ENCODE measurements at places on chromosomes 2 and 18. TPM values are rescaled to one million over a fixed set of nuclear protein-coding genes. Genes with fewer than 3 reads are reported as not detected.

The RBKS gene
- 2.3 TPM for total RNA-seq

The IL36G gene
- total RNA-seq, result not detected

The REG3G gene
- not detected for total RNA-seq

GRCh38 chr18:35334821-35335220 is 9.4 kb downstream of the ZNF24 start:
- DNase-seq, result no peak

DNA sequence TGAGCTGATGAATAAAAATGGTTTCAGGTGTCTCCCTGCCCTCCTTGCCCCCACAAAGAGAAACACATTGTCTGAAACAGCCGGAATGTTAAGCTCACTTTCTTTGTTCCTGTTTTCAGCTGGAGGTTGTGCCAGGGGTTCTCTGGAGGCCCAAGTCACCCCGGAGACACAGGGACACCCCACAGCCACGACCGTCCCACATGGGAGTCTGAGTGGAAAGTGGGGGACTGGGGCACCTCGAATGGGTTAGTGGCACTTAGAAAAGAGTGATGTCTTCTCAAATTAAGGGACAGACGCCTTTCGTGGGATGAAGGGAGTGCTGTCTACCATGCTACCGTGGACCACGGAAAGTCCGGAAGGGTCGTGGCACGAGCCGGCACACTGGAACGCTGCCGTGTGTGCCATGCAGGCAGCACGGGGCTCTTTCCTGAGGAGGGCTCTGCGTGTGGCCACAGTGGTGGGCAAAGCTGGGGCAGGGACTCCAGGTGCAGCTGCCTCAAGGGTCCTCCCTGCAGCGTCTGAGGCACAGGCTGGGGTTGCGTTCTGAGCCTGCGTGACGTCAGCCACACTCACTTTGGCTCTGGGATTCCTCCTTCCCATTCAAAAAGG is 39.4 kb upstream of the CTDP1 start:
- no peak for DNase-seq

DNA sequence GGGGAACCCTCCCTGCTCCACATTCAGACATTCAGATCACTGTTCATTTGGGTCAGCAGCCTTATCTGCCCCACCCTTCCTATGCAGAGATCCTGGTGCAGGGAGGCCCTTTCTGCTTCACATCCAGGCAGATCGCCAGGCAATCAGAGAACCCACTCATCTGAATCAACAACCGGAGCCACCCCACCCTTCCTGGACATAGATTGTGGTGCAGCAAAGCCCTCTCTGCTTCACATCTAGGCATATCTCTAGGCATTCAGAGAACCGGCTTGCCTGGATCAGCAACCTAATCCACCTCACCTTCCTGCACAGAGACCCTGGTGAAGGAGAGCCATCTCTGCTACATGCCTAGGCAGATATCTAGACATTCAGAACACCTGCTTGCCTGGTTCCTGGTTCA is 184.5 kb upstream of the CNTNAP5 start:
- DNase-seq, result no peak

- DNase-seq, result no peak
Observed at GRCh38 chr2:11867926-11868325, 121.5 kb downstream of the LPIN1 start.

DNA sequence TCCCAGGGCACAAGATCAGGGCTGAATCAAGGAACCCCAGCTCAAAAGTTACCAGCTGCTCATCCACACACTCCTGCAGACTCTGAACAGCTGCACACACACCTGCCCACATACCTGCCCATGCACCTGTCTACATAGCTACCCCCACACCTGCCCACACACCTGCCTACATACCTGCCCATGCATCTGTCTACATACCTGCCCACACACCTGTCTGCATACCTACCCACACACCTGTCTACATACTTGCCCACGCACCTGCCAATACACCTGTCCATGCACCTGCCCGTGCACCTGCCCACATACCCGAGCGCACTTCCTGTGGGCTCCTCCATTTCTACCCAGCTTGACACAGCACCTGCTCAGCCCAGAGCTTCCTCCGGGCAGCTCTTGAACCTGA is 122.8 kb upstream of the AGAP1 start:
- no peak for DNase-seq

DNA sequence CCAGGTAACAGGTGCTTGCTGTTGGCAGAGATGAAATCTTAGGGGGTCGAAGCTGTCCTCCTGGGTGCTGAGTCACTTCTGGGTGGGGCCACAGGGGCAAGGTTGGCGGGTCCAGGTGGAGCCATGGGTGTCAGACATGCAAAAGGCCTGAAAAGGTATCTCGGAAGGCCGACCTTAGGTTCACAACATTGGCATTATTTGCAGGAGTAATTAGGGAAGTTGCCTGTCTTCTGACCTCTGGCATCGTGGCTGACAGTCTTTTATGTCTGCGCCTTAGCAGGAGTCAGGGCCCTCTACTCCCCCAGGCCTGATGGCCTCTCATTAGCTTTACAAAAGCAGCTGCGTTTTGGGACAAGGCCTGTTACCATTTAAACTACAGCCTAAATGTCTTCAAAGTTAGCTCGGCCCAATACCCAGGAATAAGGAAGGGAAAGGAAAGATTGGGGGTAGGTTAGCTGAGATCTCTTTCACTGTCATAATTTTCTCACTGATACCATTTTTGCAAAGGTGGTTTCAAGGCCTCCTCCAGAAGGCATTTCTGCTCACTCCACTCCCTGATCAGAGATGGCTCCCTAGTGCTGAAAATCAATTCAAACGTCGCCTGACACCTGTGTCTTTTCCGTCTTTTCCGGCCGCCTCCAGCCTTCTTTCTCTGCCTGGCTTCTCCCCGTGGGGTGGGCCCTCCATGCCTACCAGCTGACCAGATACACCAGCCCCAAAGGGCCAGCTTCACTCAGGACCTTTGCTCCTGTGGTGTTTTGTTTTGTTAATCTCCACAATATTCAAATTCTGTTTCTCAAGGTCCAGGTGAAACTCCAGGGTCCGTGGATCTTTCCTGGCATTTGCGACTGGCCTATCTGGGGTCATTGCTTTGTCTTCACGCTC is 90.8 kb downstream of the RHOB start:
- no peak for DNase-seq

- no peak for DNase-seq
Observed at GRCh38 chr2:239027391-239028252, 179.7 kb downstream of the TWIST2 start.

DNA sequence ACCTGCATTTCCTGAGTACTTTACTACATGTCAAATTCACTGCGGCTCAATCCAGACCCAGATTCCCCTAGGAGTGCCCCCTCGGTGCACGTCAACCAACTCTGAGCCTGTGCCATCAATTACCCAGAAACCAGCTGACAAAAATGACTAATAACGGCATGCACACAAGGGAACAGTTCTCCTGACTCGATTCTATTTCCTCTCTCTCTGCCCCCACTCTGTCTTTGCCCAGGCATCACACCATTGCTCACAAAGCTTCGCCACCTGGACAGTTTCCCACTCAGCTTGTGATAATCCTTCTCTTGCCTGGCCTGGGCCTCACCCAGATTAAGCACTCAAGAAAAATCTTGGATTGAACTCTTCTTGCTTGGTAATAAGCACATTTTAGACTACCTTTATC is 115.3 kb upstream of the NDUFV2 start:
- DNase-seq, result no peak

DNA sequence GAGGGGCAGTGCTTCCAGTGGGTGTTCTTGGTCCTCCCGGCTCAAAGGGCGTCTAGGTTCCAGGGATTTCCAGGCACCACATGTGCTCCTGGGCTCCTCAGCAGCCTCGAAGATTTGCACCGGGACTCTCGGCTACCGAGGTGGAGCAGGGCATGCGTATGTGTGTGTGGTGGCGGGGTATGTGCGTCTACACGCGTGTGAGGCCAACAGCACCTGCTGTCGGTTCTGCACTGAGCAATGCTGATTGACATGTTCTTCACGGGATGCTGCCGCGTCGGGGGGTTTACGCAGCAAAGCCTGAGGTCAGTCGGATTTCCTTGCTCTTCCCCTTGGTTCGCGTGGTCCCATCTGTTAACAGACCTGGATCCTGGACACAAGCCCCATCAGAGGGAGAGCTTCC is 119.8 kb downstream of the NDUFA10 start:
- no peak for DNase-seq
